Pulmonary artery endothelial cell (primary cell): ENCODE measurements at places on chromosomes 16 and 17.

- DNase-seq = no peak
These were observed 12.3 kb downstream of the MEIOB start for GRCh38 chr16:1859650-1860049.

- DNase-seq = no peak
These were observed 15.3 kb downstream of the DLG4 start for GRCh38 chr17:7204336-7204735.

DNA sequence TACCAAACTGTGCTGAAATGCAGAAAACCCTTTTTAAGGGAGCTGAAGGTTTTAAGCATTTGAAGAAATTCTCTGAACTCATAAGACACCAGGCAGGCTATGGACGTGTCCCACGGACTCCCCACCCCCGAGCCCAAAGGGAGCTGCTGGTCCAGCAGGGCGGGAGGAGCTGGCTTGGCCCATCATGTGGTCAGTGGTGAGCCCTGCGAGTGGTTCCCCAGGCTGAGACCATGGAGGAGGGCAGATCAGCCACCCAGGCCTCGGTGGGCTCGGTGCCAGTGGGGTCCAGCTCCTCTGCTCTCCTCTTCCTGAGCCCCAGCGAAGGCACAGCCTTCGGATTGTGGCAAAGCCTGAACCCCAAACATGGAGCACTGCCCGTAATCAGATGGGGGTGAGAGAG is 27.0 kb downstream of the LGALS3BP start:
- DNase-seq = no peak

- DNase-seq = no peak
These were observed 20.6 kb downstream of the DNAAF1 start for GRCh38 chr16:84165746-84166145.

DNA sequence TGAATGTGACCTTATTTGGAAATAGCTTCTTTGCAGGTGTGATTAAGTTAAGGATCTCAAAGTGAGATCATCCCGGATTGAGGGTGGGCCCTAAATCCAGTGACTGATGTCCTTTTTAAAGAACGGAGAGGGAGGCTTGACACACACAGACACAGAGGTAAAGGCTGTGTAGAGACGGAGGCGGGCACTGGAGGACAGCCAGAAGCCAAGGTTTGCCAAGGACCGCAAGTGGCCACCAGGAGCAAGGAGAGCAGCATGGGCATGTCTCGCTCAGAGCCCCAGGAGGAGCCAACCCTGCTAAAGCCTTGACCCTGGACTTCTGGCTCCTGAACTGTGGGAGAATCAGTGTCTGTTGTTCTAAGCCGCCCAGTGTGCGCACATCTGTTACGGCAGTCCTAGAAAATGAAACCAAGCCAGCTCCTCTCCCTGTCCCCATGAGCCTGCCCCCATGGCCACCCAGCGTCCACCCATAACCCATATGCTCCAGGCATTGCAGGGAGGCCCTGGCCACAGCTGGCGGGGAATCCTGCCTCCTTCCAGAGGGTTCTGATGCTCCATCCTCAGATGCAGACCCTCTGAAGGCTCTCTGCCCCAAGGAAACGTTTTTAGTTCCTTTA is 15.2 kb downstream of the CNGB1 start:
- no peak for DNase-seq

DNA sequence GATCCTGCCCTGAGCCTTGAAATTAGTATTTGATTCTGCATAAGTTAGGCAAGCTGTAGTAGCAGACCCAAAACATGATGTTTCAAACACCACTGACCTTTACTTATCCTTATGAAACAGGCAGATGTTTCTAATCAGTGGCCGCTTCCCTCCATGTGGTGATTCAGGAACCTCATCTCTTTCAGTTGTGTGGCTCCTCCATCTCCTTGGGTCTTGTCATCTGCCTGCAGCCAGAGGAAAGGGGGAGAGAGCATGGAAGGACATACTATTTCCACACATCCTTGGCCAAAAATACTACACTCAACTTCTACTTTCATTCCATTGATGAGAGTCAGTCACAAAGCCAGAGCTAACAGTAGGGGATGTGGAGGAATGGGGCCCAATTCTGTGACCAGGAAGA is 41.6 kb upstream of the IRX6 start:
- DNase-seq = no peak

- no peak for DNase-seq
These were observed 562 bp downstream of the ZC3H7A start for GRCh38 chr16:11796227-11797165.

DNA sequence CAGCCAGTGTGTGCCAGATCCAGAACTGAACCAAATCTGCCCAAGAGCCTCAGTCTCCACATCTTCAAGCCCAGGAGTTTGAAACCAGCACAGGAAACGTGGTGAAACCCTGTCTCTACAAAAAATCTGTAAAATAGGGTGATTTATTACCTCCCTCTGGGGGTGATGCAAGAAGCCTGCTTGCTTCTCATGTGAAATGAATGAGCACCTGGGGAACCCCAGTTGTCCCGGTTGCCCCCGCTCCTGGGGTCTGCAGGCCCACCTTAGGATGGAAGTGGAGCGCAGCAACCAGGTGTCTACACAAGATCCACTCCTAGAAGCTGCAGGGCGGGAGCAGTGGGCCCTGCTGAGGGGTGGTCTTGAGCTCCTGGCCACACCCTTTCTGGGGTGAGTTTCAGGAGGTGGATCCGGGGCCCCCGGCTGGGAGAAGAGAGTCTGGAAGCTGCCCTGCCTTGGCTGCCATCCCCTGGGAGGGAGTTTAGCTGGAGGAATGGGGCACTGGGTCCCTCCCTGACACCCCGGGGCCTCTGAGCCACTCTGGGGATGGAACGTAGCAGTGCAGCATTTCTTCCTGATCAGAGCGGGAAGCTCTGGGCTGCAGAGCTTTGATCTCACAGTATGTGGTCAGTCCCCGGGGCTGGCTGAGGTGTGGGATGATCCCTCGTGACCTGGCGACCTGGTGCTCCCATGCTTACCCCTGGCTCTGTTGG is 117.8 kb downstream of the RAB11FIP4 start:
- DNase-seq = no peak

DNA sequence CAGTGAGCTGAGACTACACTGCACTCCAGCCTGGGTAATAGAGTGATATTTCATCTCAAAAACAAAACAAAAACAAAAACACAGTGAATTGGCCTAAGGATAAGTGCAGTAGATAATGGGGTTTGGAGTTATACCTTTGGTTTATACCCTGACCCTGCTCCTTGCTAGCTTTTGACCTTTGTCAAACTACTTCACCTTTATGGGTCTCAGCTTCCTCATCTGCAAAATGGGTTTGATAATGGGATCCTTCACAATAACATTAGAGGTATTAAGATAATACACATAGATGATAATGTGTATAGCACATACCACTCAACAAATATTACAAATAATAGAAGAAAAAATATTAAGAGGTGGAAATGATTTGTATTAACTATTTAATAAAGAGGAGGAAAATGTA is 85.9 kb downstream of the STXBP4 start:
- no peak for DNase-seq

DNA sequence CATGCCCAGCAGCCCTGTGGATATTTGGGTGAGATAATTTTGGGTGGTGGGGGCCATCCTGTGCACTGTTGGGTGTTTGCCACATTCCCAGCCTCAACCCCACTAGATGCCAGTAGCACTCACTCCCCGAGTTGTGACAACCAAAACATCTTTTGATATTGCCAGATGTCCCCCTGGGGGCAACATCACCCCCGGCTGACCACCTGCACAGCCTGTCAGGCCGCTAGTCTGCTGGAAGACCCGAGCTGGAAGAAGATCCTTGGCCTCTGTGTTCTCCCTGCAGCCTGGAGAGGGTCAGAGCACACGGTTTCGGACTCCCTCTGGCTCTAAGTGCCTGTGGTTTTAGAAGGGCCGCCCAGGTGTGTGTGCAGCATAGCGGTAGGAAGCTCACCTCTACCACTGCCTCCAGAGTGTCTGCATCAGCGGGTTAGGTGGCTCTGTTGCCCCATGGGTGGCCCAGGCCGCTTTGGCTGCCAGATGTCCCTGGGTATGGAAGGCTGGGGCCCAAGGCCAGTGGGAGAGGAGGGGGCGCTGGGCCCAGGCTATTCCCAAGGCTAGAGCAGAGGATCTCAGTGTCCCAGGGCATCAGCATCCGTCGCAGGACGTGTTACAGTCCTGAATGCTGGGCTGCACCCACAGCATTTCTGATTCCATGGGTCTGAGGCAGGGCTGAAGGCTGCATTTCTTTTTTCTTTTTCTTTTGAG is 195.8 kb upstream of the GSE1 start:
- no peak for DNase-seq

DNA sequence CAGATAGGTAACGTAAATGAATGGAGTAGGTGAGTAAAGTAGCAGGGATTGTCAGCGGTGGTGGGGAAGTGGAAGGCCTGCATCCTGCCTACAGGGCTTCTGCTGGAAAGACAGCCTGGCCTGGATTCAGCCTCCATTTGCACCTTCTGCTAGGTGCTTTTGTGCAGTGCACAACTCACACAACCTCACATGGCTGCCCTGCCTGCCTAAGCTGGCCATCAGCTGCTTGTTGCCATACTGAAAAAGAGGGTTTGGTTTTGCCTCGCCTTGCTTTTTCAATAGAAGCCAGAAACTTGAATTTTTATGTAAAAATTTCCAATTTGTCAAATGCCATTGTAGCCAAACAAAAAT is 36.3 kb downstream of the SOST start:
- DNase-seq = no peak

DNA sequence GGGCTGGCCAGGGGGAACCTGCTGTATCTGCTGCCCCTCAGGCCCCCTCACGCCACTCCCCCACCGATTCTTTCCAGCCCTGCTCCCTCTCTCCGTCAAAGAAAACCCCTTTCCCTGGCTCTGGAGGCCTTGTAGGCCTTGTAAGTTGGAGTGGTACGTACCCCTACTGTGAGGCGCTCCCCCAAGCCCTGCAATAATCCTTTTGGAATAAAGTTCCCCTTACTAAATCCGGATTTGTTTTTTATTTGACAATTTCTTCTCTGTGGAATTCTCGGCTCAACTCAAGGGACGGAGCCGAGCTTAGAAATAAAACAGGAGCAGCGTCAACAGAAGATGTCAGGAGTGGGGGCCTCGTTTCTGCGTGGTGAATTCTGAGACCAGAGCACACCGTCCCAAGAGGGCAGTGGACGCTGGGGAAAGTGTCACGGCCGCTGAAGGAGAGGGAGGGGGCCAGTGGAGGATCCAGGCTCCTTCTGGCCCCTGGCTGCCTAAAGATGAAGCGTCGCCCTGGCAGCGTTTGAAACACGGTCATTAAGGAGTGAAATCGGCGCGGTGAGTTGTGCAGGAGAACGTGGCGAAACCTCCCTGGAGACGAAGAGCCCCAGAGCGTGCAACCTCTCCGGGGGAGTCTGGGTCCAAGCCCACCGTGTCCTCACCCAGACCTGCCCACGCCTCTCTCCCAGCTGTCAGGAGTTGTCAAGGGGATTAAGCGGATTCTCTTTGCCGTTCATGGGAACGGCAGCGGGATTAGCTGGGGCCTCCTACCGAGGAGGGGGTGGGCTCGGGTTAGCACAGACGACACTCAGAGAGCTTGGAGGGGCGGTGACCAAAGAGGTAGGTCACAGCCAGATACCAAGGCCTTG is 47.0 kb downstream of the SLC7A5 start:
- no peak for DNase-seq

DNA sequence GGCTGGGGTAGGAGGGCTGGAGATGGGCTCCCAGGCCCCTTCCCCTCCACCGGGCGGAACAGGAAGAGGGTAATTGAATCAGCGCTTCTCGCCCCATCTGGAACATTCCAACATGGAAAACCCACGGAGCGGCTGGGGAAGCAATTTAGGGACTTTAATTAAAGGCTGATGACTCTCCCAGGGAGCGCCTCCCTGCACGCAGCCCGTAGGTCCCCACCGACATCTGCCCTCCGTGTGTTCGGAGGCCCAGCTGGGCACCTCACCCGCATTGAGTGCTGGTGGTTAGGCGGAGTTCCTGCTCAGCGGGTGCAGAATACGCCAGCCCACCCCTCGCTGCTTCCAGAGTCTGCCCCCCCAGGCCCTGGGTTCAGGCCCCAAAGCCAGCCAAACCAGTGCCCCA is 10.0 kb downstream of the HS3ST6 start:
- DNase-seq = no peak

GRCh38 chr17:45374501-45374900 is 57.7 kb upstream of the MAP3K14 start:
- DNase-seq = no peak

GRCh38 chr17:60165223-60165622 is 15.4 kb downstream of the CA4 start:
- no peak for DNase-seq
